ENCODE measurements at places on chromosomes 3 and 15. TPM values are rescaled to one million over a fixed set of nuclear protein-coding genes. Genes with fewer than 3 reads are reported as not detected.

Gene SLC9C1
- not detected for total RNA-seq

DNA sequence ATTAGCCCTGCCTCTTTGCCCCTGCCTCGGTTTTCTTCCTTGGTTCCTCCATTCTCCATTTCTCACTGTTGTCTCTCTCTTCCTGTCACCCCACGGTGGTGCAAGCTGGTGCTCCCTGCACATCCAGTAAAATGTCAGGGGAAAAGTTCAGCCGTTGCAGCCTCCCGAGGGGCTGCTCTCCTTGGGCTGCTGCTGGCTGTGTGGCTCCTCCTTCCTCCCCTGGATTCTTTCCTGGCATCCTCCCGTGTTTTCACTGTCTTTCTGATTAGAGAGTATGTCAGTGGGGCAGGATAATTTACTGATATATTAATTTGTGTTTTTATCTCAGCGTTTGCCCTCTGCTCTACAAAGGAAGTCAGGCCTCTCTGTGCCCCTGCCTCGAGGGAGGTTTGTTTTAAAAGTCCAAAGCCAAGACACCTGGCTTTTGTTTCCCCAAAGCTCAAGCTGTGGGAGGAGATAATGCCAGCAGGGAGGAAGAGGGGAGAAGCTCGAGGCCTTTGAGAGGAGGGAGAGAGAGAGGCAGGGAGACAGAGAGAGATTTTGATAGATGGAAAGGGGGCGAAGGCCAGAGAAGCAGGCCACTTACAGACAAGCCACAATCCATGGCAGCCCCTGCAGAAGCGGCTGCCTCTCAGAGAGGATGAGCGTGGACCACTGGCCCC, 150.3 kb upstream of the NR2F2 start:
- DNase-seq: no peak

Gene FBXO40
- total RNA-seq: not detected

- DNase-seq: no peak
Measured at GRCh38 chr15:43889042-43889441, 62.2 kb downstream of the WDR76 start.

Gene SPTBN5
- 6.0 TPM for total RNA-seq

- DNase-seq: no peak
Measured at GRCh38 chr3:101461451-101461850, 51.6 kb downstream of the SENP7 start.

Data from natural killer cell (primary cell).